ENCODE measurements at places on chromosomes 2 and 18.

- DNase-seq, result no peak
Measured at GRCh38 chr2:214529021-214529420, 118.2 kb downstream of the VWC2L start.

DNA sequence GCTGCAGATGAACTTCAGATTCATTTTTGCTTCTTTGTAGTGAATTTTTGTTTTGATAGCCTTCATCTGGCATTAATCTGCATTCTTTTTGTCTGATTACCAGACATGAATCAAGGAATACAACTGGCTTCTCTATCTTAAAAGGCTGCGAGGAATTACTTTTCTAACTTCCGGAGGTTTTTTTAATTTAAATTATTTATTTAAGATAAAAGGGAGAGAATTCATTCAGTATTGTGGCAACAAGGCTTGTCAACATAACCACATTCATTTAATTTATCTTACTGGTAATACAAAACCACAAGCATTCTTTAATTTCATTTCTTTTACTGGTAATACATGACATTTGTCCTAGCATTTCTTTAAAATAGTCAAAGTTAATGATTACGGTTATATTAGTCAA is 36.0 kb downstream of the CSRNP3 start:
- no peak for DNase-seq

- no peak for DNase-seq
Measured at GRCh38 chr2:118989481-118989880, 47.5 kb downstream of the MARCO start.

- no peak for DNase-seq
Measured at GRCh38 chr2:45458909-45459563, 152.0 kb downstream of the SRBD1 start.

DNA sequence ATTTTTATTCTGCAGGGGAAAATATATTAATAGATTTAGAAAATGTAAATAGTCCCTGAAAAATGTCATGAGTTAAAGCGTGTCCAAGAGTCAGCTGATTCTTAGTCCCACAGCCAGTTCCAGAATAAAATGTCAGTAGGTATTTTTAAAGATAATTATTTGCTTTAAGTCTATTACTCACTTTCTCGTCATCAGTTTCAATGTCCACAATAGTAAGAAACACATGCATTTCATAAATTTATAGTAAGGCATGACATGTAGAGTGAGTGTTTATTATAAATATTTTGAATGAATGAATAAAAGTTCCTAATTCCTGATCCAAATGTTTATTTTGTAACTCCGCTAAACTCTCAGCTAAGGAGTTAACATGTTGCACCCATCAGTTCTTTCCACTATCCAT is 1044.0 kb upstream of the PIK3C3 start:
- no peak for DNase-seq

- no peak for DNase-seq
Measured at GRCh38 chr18:10015288-10015701, 101.5 kb downstream of the VAPA start.

- no peak for DNase-seq
Measured at GRCh38 chr2:13676269-13676668, 956.2 kb upstream of the LRATD1 start.

DNA sequence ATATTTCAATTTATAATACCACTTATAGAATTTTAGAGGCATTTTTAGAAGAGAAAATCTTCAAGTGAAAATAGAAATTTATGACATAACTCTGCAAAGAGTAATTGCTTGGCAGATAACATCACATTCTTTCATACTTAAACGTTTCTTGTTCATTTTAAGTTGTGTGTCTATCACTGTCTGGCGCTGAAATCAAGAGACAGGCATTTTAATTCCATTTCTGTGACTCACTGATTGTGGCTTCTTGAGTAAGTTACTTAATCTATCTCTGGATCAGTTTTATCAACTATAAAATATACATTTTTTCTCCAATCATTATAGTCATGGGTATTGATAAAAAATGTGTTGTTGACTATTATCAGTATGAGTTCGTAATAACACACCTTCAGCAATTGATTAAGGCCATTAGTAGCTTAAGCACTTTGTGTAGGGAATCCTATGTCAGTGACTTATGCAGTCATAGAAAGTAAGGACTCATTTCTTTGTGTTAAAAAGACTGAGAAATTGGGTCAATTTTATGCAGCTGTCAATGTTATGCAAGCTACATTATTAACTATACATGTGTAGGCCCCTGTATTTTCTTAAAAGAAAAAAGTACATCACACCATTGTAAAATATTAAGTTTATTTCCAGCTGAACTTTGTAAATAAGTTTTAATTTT is 497.3 kb downstream of the CCDC85A start:
- DNase-seq, result no peak

DNA sequence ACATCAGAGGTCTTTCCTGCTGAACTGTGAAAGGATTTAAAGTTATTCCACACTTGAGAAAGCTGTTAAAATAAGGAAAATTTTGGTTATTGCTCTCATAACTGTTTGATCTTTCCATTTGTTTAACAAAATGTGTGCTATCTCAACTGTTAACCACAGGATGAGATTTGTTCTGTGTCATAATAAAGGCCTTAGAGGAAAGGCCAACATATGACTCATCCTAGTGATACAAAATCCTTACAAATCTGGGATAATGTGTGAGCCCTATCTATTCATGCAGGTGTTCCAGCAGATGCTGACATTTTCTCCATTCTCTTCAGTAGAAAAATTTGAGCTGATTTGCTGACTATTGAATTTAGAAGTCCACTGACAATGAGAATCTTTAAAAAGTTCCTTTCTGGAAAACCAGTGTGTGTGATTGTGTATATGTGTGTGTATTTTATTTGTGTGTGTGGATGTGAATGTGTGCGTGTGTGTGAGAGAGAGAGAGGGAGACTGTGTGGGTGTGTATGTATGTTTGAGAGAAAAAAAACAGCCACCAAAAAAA is 1111.9 kb upstream of the GYPC start:
- no peak for DNase-seq

GRCh38 chr2:49770919-49771318 is 616.6 kb upstream of the FSHR start:
- DNase-seq, result no peak

GRCh38 chr2:79714283-79714682 is 201.4 kb downstream of the CTNNA2 start:
- no peak for DNase-seq

- no peak for DNase-seq
Measured at GRCh38 chr2:163441603-163442002, 294.2 kb downstream of the FIGN start.

- DNase-seq, result no peak
Measured at GRCh38 chr18:44280479-44280878, 400.2 kb upstream of the SETBP1 start.

DNA sequence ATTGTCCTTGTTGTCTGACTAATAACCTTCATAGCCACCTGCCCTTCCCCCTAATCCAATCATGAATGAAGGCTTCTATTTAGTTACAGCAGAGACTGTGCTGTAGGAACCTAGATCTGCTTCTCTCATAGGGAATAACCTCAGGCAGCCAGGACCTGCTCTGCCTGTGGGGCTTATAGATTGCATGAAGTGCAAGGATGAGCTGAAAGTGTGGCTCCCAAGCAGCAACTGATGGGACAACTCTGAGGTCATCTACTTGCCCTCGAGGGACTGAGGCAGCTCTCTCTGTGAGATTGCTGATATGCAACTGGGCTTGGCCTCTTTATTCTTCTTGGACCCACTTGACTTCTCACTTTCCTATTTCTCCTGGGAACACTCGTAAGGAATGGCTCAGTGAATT is 23.8 kb upstream of the SLC38A11 start:
- no peak for DNase-seq

- no peak for DNase-seq
Measured at GRCh38 chr2:207408086-207408794, 121.5 kb upstream of the CREB1 start.

- DNase-seq, result no peak
Measured at GRCh38 chr2:200107514-200108217, 152.3 kb downstream of the MAIP1 start.

- DNase-seq, result no peak
Measured at GRCh38 chr2:175396696-175397095, 215.2 kb upstream of the ATP5MC3 start.

GRCh38 chr2:103789381-103790095 is 1027.7 kb downstream of the TMEM182 start:
- no peak for DNase-seq

DNA sequence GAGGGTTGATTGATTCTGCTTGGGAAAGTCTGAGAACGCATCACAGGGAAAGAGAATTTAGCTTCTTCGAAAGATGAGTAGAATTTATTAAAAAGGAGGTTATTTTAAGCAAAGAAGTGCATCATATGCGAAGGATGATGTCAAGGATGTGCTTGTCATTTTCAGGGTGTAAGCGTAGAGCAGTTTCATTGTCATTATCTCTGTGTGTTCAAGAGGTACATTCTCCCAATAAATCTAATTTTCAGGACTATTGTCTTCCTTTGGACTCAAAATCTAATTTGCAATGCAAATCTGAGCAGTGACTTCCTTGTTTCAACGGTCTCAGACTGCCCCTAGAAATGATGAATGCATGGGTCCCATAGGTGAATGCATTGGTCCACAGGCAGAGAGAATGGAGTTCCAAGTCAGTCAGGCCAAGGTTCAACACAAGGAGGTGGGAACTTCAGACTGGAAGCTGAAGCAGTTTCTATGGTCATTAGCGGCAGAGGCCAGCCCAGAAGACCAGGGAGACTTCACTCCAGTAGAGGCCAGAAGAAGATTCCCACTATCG is 99.8 kb downstream of the CDC42EP3 start:
- no peak for DNase-seq

- no peak for DNase-seq
Measured at GRCh38 chr2:200408428-200409316, 101.2 kb downstream of the KCTD18 start.

- no peak for DNase-seq
Measured at GRCh38 chr2:72204156-72204785, 56.6 kb upstream of the CYP26B1 start.

GRCh38 chr2:201852462-201852861 is 46.1 kb downstream of the CDK15 start:
- DNase-seq, result no peak

- DNase-seq, result no peak
Measured at GRCh38 chr2:38239452-38239851, 137.6 kb downstream of the ATL2 start.

- DNase-seq, result no peak
Measured at GRCh38 chr18:61080954-61081528, 252.2 kb upstream of the CDH20 start.

DNA sequence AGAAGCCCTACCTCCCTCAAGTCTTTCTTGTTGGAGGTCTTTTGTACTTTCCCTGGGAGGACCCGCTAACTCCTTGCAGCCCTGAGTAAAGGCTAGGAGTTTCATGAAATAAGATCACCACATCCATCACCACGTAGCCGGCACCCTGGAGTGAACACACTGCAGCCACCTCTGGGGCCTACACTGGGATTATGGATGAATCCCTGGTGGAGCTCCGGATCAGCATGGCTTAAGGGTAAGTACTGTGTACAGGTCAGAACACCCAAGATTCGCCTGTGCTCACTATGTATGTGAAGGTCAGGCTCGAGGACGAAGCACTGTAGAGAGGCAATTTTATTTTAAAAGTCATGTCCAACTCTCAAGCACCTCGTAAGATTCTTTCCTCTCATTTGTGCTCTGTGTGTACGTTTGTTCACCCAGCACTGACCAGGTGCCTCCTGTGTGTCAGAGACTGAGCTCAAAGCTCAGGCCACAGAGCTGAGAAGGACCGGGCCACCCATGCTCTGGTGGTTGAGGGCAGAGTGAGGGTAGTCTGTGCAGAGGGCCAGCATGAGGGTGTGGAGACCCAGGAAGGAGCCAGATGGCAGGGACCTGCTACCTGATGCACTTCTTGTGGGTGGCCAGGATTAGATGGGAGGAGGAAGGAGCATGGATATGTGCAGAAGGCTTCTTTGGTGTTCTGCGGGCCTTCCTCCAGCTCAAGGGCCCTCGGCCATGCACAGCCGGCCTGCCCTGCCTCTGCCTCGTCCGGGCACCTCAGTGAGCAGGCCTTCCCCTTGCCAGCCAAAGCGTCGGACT is 66.7 kb upstream of the TFCP2L1 start:
- no peak for DNase-seq

GRCh38 chr2:172905937-172906811 is 169.5 kb upstream of the MAP3K20 start:
- no peak for DNase-seq

- no peak for DNase-seq
Measured at GRCh38 chr18:59500765-59501164, 141.7 kb upstream of the LMAN1 start.
